ENCODE measurements at places on chromosomes 11 and 22. TPM values are rescaled to one million over a fixed set of nuclear protein-coding genes. Genes with fewer than 3 reads are reported as not detected.

POU2F3 gene
- total RNA-seq: not detected

RPS6KB2 gene
- total RNA-seq: 71.3 TPM

HEPHL1 gene
- 4.4 TPM for total RNA-seq

MED17 gene
- 43.4 TPM for total RNA-seq

MN1 gene
- 7.2 TPM for total RNA-seq

MYBPC3 gene
- not detected for total RNA-seq

MFNG gene
- total RNA-seq: not detected

TMPRSS6 gene
- total RNA-seq: not detected

ENTHD1 gene
- total RNA-seq: not detected

HTR3A gene
- not detected for total RNA-seq

ALDH3B1 gene
- 22.0 TPM for total RNA-seq

MRGPRF gene
- 16.2 TPM for total RNA-seq

HEPN1 gene
- not detected for total RNA-seq

PHF21B gene
- not detected for total RNA-seq

VWCE gene
- total RNA-seq: 1.1 TPM

MOGAT2 gene
- total RNA-seq: not detected

ME3 gene
- total RNA-seq: 36.1 TPM

SYT7 gene
- total RNA-seq: 9.7 TPM

TRPM5 gene
- total RNA-seq: not detected

CD81 gene
- 302 TPM for total RNA-seq

CALCA gene
- total RNA-seq: not detected

NPAS4 gene
- total RNA-seq: not detected

OLFML1 gene
- 0.72 TPM for total RNA-seq

GSTT2 gene
- 0.22 TPM for total RNA-seq

TRPC6 gene
- 0.66 TPM for total RNA-seq

PLCB3 gene
- total RNA-seq: 105 TPM

ZBTB16 gene
- under 0.01 TPM for total RNA-seq

BARX2 gene
- not detected for total RNA-seq

TRIM29 gene
- total RNA-seq: 0.57 TPM

NNMT gene
- total RNA-seq: 711 TPM

RPS25 gene
- 388 TPM for total RNA-seq

LRP4 gene
- total RNA-seq: 14.0 TPM

CNGA4 gene
- total RNA-seq: not detected

CYP2D6 gene
- 0.14 TPM for total RNA-seq

LSP1 gene
- not detected for total RNA-seq

CCDC116 gene
- 0.22 TPM for total RNA-seq

CHRM1 gene
- not detected for total RNA-seq

SPI1 gene
- 0.29 TPM for total RNA-seq

CARD10 gene
- 2.8 TPM for total RNA-seq

POU2AF2 gene
- not detected for total RNA-seq

IGLL1 gene
- total RNA-seq: not detected

TTC28 gene
- total RNA-seq: 29.3 TPM

CD3D gene
- total RNA-seq: not detected

BCO2 gene
- total RNA-seq: 34.1 TPM

BRSK2 gene
- total RNA-seq: not detected

CFAP300 gene
- 5.9 TPM for total RNA-seq

CECR2 gene
- total RNA-seq: not detected

Measured in placental pericyte (primary cell).